Psoas muscle (tissue), 8 donors: ENCODE measurements at places on chromosomes 13 and 19. TPM values are rescaled to one million over a fixed set of nuclear protein-coding genes. Genes with fewer than 3 reads are reported as not detected.
A peak's percentile ranks its signal among the peaks of the same experiment; 100 is the strongest.

SPTBN4 gene
- polyA plus RNA-seq = 2.8 TPM

GRCh38 chr19:2275588-2276428 is 6.2 kb downstream of the PEAK3 start:
- DNase-seq = peak; percentile 79

LCP1 gene
- polyA plus RNA-seq = 2.0 TPM

DNA sequence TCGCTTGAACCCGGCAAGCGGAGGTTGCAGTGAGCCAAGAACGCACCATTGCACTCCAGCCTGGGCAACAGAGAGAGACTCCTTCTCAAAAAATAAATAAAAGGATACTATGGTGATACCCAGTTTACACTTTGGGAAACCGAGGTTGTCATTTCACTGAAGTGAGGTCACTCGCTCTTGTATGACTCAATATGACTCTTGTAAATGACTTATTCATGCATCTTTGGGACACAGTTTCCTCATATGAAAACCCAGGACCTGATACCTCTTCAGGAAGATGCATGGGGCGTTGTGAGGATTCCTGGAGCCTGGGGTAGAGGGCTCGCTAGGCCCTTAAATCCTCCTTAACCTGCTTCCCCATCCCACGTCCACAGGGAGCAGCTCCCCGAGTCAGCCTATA is 4.5 kb downstream of the PSMD8 start:
- DNase-seq = no peak

GRCh38 chr19:18852648-18853047 is 20.9 kb downstream of the UPF1 start:
- no peak for DNase-seq

DNA sequence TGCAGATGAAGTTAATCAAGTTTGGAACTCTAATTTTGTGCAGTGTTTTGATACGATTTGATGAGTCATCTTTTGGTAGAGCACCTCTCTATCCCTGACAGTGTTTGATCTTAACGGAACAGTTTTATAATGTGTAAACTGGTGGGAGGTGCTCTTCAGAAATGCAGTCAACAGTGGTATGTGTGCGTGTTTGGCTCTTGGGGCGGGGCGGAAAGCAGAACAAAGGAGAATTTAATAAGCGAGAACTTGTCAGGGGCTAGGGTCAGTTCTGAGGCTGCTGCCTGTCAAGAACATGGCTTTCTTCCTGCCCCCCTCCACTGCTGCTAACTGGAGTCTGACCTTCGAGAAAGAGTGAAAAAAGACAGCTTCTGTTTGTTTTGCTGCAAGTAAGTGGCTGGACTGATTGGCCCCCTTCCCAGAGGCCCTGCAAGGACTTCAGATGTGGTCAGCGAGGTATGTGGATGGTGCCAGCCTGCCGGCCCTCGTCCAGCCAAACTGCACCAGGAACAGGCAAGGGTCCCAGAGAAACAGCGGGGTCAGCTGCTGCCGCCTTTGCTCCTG is 40.8 kb downstream of the BBC3 start:
- peak; percentile 46 for DNase-seq

DNA sequence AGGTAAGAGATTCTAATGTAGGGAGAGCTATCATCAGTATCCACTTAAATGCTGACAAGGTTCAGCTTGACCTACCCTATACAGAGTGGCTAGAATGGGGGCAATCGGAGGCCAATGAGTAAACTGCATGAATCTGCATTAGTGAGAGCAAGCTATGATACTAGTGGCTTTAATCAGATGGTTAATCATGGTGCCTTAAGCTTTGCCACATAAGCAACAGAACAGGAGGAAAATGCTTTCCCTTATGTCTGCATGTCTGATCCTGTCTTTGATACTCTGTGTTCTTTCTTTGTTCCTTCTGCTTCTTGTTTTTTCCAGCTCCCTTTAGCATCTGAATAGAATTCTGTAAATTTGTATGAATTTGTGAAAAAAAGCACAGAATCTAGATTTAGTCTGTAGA is 91.1 kb downstream of the WDFY2 start:
- DNase-seq = no peak

- DNase-seq = no peak
These were observed 450.4 kb downstream of the FGF9 start for GRCh38 chr13:22121146-22121739.

DNA sequence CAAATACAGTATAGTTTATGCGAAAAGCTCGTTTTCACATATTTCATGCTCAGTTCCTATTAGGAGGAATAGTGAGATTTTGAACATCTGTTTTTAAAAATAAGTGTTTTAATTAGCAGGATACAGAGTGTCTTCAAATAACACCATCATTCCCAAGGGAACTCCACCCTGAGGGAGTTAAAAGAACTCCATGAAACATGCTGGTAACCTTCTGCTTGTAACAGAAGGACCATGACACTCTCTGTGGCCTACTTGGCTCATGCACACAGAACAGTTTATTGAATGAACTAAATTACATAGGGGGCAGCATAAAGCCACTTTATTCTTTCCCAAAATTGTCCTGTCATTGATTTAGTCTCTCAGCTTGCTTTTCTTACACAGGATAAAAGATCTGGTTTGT is 809.5 kb upstream of the SLITRK6 start:
- DNase-seq = no peak

DNA sequence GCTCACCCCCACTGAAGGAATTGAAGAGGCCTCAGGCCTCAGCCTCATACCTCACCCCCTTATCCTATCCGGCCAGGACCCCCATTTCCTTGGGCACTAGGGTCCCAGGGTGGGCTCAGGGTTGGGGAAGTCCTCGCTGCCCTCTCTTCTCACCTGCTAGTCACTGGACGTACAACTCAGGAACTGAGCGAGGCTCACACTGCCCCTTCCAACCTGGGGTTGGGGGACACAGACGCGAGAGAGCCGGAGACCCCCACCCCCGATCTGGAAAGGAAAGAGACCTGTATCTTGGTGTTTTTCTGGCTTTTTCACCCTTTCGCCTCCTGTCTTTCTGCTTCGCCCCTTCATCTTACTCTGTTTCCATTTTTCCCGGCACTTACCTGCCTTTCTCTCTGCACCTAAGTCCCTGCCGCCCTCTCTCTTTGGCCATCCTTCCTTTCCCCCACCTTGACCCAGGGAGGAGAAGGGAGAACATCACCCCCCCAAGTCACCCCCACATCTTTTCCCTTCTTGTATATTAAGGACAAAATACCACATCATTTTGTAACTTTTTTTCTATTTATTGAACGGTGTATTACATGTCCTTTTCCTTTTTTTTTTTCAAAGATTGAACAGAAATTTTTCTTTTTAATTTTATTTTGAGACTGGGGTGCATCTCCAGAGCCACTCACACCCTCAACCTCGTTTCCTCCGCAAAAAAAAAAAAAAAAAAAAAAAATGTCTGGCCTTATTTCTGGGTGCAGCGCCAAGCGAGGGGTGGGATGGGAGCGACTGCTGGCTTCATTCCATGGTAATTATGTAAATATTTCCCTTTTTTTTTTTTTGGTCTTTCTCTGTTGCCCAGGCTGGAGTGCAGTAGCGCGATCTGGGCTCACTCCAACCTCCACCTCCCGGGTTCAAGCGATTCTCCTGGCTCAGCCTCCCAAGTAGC is 36.6 kb downstream of the ZSWIM4 start:
- DNase-seq = no peak

DNA sequence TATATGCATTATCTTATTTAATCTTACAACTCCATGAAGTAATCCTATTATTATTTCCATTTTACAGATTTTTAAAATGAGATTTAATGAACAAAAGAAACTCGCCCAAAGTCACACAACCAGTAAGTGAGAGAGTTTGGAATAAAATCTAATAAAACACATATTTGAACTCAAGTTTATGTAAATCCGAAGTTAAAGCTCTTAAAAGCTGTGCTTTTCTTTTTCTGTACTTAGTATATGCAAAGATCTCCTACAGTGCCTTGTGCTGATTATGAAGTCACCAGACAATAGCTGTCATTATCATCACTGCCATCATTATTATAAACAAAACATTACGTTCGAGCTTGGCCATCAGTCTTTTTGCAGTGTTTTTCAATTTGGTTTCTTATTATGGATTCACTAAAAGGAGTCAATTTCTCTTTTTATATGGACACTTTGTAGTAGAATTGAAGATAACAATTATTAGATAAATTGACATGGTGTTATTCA is 29.7 kb upstream of the ENOX1 start:
- DNase-seq = no peak

DNA sequence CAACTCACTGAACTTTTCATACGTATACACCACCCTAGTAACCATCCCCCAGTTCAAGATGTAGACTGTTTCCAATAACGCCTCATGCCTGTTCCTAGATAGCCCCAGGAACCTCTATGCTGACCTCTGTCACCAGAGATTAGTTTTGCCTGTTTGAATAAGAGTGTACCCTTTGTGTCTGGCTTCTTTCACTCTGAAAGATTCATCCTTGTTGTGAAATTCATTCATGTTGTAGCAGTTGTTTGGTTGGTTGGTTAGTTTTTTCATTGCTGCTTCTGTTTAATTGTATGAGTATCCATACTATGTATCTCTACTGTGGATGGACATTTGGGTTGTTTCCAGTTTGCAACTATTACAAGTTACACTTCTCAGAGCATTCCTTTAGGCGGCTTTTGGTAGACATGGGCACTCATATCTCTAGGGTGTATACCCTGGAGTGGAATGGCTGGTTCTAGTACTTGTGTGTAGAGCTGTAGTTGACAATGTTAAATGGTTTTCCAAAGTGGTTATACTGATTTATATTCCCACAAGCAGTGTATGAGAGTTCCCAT is 1.6 kb downstream of the RNASEH2B start:
- DNase-seq = no peak

DNA sequence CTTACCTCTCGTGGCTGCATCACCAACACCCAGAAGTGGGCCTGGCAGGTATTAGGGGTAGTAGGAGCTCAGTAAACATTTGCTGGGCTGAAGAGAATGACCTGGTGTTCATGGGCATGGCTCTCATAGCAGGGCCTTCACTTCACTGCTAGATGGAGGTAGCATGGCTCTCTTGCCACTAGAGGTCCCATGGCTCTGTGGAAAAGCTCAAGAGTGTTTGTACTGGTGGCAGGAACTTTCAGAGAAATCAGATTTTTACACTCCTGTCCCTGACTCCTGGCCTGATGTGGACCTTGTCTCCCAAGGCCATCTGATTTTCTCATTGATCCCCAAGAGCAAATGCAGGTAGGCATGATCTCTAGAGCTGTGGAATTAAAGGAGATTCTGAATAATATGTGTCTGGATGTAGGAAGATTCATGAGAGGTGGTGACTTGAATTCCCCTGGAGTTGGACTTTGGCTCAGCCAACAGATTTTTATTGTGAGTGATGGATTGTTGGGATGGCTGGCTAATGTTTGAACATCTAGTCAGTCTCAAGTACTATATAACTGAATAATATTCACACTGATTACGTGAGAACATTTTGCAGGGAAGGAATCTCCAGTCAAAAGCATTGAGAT is 5.7 kb downstream of the ZNF574 start:
- DNase-seq = no peak

DNA sequence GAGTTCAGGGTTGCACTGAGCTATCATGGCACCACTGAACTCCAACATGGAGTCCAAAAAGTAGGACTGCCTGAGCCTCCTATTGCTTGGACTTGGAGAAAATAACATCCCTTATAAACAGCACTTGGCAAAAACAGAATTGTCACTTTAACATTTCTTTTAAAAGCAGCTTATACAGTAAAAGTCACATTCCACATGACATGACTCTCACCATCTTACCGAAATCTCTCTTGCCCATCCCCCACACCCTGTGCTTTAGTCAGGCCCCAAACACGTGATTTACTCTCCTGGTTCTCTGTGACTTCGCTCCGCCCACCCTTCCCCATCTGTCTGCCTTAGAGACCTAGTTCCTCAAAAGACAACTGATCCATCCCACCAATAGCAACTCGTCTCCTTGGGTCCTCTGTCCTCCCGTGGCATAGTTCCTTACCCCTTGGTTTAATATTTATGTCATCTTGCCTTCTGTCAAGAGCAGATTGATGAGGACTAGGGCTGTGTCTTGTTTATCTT is 4.6 kb downstream of the SAFB start:
- peak; percentile 58 for DNase-seq

- no peak for DNase-seq
These were observed 30.4 kb downstream of the KLF5 start for GRCh38 chr13:73089213-73089612.

DNA sequence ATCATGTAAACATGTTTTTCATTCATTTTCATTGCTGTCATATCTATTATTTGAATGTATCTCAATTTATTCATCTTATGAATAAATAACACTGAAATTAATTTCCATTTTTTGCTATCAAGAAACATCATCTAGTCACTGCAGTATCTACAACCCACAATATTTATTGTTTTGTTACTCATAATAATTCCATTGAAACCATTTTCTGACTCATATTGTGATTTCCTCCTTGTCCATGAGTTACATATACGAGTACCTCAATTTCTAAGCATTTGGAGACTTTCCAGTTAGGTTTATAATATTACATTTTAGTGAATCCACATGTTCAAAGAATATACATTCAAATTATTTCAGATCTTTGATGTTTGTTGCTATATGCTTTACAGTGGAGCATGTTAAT is 1524.0 kb downstream of the SLITRK1 start:
- no peak for DNase-seq

ZNF100 gene
- 0.94 TPM for polyA plus RNA-seq

DNA sequence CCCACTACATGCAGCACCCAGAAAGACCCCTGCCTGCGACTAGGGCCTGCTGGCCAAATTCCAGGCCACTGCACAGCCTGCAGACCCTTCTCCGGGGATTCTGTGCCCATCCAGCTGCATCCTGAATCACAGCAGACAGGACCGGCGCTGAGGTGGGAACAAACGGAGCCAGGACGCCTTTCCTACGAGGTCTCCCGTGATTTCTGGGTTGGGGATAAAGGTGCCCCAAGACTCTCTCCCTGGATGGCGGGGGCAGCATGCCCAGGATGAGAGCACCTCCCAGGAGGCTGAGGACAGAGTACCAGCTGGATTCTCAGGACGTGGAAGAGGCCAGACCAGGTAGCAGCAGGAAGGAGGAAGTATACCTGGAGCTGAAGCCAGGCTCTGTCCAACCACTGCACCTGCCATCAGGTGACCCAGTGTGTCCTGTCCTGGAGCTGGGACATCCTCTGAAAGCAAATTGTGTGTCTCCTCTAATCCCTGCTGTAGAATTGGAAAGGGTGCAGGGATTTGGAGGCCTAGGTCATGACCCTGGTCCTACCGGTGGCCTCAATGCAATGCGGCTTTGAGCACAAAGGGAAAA is 3.4 kb upstream of the FUT5 start:
- DNase-seq = no peak

DNA sequence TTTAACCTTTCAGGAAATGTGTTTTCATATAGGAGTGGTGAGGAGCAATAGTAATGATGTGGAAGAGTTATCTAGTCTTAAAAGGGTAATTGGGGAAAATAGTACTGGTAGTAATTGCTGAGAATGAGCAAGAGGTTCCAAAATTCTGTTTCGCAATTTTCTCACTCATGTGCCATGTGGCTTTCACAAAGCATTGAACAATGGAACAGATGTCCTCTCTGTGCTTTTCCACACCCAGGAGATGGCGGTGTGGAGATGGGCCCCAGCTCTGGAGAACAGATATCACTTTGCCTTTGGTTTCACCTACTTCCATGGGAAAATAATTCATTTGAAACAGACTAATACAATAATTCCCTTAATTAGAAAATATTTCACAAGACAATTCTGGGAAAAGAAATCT is 170.0 kb upstream of the SLC10A2 start:
- DNase-seq = no peak

ZMYM5 gene
- polyA plus RNA-seq = 3.2 TPM
